ENCODE measurements at places on chromosomes 2 and 18. TPM values are rescaled to one million over a fixed set of nuclear protein-coding genes. Genes with fewer than 3 reads are reported as not detected.

The NYAP2 gene
- total RNA-seq = under 0.01 TPM

The ZNF514 gene
- 15.6 TPM for total RNA-seq

The TIGD1 gene
- 7.3 TPM for total RNA-seq

The OSBPL6 gene
- 0.27 TPM for total RNA-seq

The MEP1B gene
- total RNA-seq = not detected

DNA sequence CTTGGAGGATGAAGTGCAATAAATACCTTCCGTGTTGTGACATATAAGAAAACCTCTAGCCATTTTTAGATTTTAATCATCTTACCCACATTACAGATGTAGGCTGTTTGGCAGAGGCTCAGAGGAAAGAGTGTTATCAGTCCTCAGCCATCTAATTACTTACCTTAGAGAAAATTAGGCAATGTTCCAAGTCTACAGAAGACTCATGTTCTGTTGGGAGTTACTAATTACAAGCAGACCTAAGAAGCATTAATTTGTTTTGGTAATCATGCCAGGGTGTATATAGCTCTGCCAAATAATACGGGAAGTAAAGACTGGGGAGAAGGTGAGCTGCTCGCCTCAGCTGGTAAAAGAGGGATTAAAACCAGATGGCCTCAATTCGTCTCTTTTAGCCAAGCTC lies 125.8 kb upstream of the PGAP1 start:
- DNase-seq = no peak

DNA sequence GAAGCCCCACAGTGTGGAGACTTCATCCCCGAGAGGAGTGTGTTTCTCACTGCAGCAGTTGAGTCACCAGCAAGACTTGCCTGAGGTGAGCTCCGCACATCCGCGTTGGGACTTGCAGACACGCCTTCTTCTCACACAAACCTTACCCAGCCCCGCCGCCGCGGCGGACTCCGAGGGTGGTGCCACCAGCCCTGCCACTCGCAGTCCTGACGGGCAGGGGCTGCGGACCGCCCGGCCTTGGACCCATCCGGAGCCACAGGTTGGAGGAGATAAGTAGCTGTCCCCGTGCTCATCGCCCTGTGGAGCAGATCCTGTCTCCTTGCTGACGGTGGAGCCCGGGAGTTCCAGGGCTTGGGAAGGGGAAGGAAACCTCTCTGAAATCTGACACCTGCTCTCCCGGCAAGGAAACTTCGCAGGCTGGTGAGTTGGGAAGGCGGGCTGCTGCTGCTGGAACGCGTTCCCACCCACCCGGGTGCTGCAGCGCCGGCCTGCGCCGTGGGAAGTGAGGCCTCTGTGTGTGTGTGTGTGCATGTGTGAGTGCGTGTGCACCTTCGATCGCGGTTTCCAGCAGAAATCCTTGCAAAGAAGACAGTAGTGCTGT lies at the start of gene RAB27B:
RAB27B (plus strand) TSS at position 197 of the 601 bp plus-strand sequence. CDS start 49,109 bp downstream, outside the sequence.
- DNase-seq = peak; percentile 76

DNA sequence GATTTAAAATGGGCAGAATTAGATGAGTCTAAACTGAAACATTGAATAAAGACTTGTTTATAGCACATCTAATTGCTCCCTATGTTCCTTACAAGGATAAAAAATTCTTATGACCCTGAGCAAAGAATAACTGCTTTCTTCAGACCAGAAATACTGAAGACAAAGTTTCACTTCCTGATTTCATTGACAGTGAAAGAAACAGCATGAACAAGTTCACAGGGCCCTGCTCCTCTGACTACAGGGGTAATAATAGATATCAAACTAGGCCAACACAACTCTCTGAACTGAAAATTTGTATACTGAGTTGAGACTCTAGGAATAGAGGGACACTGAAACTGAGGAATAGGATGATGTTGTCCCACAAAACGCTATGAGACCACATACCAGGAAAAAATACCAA lies 1383.3 kb upstream of the CDH2 start:
- DNase-seq = no peak

DNA sequence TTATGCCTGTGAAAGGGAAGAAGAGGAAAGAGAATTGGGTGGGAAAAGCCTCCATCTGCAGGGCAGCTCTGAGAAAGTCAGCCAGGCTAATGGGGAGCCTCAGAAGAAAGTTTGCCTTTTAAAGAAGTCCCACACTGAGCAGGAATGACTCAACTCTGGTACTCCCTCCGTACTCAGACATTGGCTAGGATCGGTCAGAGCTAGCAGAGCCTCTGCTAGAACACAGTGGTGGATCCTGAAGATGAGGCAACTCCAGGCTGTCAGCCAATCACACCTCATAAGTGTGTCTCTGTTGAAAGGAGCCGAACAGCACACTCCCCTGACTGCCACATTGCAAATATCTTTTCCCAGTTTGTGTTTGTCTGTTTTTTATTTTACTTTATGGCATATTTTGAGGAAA lies 96.9 kb downstream of the HNRNPLL start:
- no peak for DNase-seq

DNA sequence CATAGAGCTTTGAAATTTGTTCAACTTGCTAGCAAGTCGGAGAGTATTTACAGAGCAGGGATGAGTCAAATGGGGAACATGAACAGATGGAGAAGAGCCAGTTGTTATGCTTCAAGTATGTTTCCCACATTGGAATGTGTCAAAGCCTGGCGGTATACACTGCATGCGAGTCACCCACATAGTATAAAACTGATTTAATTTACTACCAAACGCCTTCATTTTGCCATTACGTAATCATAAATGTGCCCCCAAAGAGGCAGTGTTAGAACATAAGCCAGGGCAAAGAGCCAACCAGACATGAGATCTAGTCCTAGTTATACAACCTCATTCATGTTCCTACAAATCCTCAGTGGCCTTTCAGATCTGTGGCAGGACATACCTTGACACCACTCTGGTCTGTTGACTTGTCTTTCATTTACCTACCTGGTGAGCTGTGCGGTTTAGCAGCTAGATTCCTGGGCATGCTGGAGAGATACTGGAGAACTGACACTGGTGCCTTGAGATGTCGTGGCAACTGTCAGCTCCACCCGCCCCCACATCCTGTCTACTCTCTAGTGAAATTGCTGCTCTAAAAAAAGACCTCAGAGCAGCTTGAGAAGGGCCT lies 21.7 kb upstream of the NRP2 start:
- DNase-seq = no peak

GRCh38 chr2:198385326-198385725 lies 580.9 kb downstream of the PLCL1 start:
- DNase-seq = no peak

DNA sequence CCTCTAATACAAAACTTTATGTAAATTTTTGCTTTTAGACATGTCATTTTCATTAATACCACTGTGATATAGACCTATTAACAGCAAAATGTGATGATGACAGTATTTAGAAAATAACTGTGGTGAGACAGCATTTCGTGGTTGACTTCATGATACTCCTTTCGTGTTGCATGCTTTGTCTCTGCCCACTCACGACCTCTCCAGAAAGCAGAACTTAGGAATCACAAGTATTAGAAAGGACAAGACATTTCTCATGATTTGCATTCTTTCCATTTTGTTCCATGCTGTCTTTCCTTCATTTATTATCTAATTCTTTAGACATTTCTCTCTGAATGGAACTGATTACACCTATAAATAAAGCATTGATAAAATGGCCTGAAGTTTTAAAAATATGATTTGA lies 85.2 kb upstream of the POU3F3 start:
- DNase-seq = no peak

- DNase-seq = no peak
Measured at GRCh38 chr2:121356058-121356640, 71.1 kb upstream of the TFCP2L1 start.

Measured in hematopoietic multipotent progenitor cell (in vitro differentiated cells).